ENCODE measurements at places on chromosomes 7 and 10.

GRCh38 chr7:90303241-90303640 is 17.9 kb downstream of the FAM237B start:
- DNase-seq = no peak

- no peak for DNase-seq
These were observed 48.0 kb downstream of the RHOBTB1 start for GRCh38 chr10:60896033-60896432.

- DNase-seq = no peak
These were observed 323.7 kb upstream of the GNAI1 start for GRCh38 chr7:79810916-79811315.

- DNase-seq = no peak
These were observed 75.0 kb downstream of the AASS start for GRCh38 chr7:122068999-122069398.

- DNase-seq = no peak
These were observed 232.7 kb downstream of the IMMP2L start for GRCh38 chr7:111329367-111330234.

GRCh38 chr7:155860840-155861479 is 48.7 kb upstream of the SHH start:
- DNase-seq = no peak

GRCh38 chr7:128215739-128216138 is 25.3 kb upstream of the LEP start:
- no peak for DNase-seq

DNA sequence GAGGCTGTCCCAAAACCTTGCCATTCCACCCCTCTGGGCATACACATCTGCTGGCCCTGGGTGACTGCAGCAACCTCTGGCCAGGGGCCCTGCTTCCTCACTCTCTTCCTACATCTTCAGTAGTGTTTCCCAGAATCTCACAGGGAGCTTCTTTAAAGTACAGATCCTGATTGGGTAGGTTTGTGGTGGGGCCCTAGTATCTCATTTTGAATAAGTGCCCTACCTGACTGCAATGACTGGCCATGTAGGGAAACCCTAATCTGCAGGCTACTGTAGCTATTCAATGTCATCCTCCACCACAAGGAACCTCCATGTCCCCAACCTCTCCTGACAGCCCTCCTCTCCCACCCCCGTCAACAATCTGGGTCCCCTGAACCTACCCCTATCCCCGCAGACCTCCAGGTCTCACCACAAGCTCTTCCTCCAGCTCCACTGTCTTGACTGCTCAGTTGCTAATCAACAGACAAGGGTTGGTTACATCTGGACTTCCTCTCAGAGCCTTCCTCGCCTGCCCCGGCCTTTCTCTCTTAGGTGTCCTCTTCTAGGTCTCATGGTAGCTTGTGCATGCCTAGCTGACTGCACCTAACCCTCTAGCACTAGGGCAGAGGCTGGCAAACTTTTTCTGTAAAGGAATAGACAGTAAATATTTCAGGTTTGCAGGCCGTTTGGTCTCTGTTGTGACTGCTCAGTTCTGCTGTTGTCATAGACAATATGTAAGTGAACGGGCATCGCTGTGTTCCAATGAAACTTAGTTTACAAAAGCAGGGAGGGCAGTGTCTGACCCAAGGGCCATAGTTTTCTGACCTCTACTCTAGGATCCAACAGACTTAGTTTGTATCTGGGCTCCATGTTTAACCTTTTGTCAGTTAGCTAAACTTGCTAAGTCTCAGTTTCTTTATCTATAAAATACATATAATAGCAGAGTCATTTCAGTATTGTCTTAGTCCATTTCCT is 121.1 kb downstream of the AOAH start:
- no peak for DNase-seq

- DNase-seq = no peak
These were observed 85.1 kb upstream of the ZPBP start for GRCh38 chr7:50178166-50178565.

DNA sequence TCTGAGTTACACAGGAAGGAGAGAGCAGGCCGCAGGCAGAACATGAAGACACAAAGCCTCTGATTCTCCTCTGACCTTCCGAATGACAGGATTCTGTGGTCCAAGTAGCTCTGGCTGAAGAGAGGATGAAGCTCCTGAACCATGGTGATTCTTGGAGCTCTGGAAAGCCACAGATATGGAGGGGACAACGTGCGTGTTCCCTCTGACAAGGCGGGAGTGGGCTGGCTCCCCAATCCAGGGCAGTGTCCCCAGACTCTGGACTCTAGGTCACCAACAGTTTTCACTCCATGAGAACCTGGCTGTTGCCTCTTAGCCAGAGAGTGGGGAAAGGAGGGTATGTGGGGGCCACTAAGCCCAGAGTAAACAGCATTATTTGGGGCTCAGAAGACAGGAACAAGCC is 7.4 kb upstream of the TRPV6 start:
- no peak for DNase-seq

DNA sequence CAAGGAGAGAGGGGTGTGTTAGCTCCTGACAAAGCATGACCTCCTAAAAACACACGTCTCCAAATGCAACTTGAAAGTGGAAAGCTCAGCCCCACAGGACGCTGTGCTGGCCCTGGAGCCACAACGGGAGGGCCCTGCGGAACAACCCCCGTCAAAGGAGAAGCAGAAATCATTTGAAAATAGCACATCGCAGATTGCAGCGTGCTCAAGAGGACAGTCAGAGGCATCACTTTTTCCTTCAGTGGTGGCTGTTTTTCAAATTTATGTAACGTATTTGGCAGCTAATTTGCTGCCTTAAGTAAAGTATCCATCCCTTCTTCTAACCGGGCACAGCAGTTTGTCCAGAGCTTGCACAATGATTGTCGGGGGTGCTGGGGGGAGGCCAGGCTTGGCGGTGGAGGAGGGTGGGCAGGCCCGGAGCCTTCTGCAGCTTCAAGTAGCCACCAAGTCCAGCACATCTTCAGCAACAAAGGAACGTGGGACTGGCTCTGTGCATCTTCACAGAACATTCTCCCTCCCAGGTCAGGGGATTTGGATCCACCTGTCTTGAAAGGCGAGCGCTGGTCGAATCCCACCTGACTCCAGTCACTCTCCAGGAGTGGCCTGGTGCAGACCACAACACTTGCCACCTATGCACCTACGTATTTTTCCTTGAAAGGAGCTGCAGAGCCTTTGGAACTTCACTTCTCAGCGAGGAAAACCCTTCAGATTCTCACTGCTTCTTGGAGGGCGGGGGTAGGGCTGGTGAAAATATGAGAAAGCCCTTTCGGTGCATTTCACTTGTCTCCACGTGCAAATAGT is 346.3 kb downstream of the DNAJB6 start:
- DNase-seq = no peak

DNA sequence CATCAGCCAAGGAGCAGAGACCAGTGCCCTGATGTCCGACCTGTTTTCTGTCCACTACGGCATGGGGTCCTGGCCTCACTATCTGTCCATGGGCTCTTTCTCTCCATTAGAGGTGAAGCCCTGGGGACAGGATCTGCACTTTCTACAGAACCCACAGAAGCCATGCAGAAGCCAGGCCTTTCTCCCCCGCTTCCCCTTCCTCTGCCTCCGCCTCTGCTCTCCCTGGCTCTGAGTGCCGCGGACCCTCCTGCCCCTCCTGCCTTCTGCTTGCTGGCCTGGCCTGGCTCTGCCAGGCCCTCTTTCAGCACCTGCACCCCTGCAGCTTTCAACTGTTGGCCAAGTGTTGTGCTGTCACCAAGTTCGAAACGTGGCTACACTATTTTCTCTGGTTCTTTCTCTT is 439.8 kb upstream of the ZMIZ1 start:
- DNase-seq = no peak

DNA sequence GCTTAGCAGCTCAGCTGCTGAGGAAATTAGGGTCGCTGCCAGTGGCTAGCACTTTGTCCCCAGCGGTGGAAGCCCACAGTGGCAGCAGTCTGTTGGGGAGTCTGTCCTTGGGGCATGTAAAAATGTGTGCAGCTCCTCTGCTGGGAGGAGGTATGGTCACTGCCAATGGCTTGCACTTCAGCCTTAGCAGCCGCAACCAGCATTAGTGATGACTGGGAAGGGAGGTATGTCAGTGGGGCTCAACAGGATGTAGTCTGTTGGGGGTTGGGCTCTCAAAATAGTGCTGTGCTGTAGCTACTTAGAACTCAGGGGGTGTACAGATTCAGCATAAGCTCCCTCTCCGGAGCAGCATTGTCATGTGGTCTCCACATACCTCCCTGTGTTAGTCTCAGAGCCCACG is 189.9 kb downstream of the ZEB1 start:
- no peak for DNase-seq

- DNase-seq = peak; percentile 22
These were observed 26.3 kb downstream of the DENND11 start for GRCh38 chr7:141675436-141676215.
